ENCODE measurements at places on chromosomes 2 and 18. TPM values are rescaled to one million over a fixed set of nuclear protein-coding genes. Genes with fewer than 3 reads are reported as not detected.

GRCh38 chr2:104584393-104584792, 269.5 kb upstream of the POU3F3 start:
- H3K4me3 ChIP-seq = no peak overlapping the region
- H3K4me1 ChIP-seq = no peaks in the 10 kb centered on the region
- no peaks in the 10 kb centered on the region for H3K36me3 ChIP-seq
- no peak overlapping the region for H3K27ac ChIP-seq
- no peak for DNase-seq
- H3K27me3 ChIP-seq = no peaks in the 10 kb centered on the region

- no peak for DNase-seq
- H3K36me3 ChIP-seq = no peaks in the 10 kb centered on the region
- no peaks in the 10 kb centered on the region for H3K4me1 ChIP-seq
- H3K4me3 ChIP-seq = no peak overlapping the region
These were observed 48.5 kb upstream of the IKZF2 start for GRCh38 chr2:213199871-213200270.

- H3K4me1 ChIP-seq = peaks cover 18% of the 10 kb centered on the region
- DNase-seq = no peak
These were observed 90.3 kb downstream of the MAPRE2 start for GRCh38 chr18:35131387-35132020.

GRCh38 chr18:44911773-44912172, 231.1 kb downstream of the SETBP1 start:
- no peaks in the 10 kb centered on the region for H3K27me3 ChIP-seq
- H3K4me3 ChIP-seq = no peak overlapping the region
- DNase-seq = no peak
- no peaks in the 10 kb centered on the region for H3K36me3 ChIP-seq
- no peak overlapping the region for H3K27ac ChIP-seq

RAB3GAP1 gene
- 107 TPM for total RNA-seq

LONRF2 gene
- 5.2 TPM for total RNA-seq

DNA sequence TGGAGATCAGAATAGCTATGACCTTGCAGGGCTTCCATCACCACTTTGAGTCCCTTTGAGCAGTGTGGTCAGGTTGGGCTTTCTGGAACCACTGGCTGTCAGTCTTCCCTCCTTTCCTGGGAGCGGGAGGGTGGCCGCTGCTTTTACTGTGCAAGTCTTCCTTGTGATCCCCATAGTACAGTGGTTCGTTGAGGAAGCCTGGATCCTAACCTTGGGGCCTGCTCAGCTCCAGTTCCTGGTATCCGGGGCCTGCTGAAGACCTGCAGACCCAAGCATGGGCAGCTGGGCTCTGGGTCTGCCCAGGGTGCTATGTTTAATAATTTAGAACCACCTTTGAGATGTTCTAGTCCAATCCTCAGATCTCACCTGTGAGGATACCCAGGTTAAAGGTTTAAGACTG, 104.2 kb downstream of the CLIP4 start:
- H3K4me3 ChIP-seq = no peak overlapping the region
- H3K27me3 ChIP-seq = no peaks in the 10 kb centered on the region
- no peaks in the 10 kb centered on the region for H3K36me3 ChIP-seq
- no peak overlapping the region for H3K27ac ChIP-seq
- DNase-seq = no peak
- H3K4me1 ChIP-seq = no peaks in the 10 kb centered on the region

DNA sequence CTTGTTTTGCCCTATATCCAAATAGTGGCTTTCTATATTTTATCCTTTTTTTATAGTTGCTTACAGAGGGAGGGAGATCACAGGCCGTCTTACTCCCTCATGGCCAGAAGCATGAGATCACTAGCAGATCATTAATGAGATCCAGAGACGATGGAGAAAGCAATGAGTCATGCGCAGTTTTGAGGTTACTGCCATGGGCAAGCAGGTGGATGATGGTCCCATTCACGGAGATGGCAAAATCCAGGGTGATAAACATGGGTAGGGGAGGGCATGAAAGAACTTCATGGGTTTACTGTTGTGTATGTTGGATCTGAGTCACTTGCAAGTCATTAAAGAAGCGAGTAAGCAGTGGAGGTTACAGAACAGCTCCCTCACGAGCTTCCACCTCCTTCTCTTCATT, 60.4 kb downstream of the C18orf63 start:
- no peak for DNase-seq
- H3K36me3 ChIP-seq = no peaks in the 10 kb centered on the region
- H3K27ac ChIP-seq = peak overlapping the region; percentile 17
- H3K4me3 ChIP-seq = no peak overlapping the region
- H3K4me1 ChIP-seq = no peaks in the 10 kb centered on the region
- H3K27me3 ChIP-seq = no peaks in the 10 kb centered on the region

DNA sequence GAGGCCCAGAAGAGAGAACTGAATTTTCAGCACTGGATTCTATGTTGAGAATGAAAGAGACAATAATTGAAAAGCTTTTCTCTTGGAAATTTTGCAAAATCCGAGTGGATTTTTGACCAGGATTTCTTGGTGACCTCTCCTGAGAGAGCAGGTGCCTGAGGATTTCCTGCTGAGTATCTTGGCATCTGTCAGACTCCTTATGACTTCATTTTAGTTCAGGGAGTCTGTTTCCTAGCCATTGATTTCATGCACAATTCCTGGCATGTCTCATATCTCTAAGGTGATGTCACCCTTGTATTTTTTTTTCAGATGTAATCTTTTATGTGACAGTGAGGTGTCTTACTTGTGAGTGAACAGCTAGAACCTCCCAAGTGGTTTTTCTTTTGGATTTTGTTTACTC, 195.9 kb downstream of the NEDD4L start:
- DNase-seq = no peak
- no peak overlapping the region for H3K4me3 ChIP-seq
- H3K4me1 ChIP-seq = peaks cover 16% of the 10 kb centered on the region
- H3K36me3 ChIP-seq = no peaks in the 10 kb centered on the region
